ENCODE measurements at places on chromosomes 16 and 17. TPM values are rescaled to one million over a fixed set of nuclear protein-coding genes. Genes with fewer than 3 reads are reported as not detected.

HASPIN gene
- 2.2 TPM for total RNA-seq

WNK4 gene
- total RNA-seq, result 0.96 TPM

MYH1 gene
- total RNA-seq, result not detected

SLC2A4 gene
- total RNA-seq, result 0.24 TPM

ZP2 gene
- total RNA-seq, result not detected

RMI2 gene
- 5.3 TPM for total RNA-seq

CIITA gene
- total RNA-seq, result 0.24 TPM

ETV4 gene
- total RNA-seq, result 5.1 TPM

CPSF4L gene
- total RNA-seq, result not detected

SDR42E1 gene
- total RNA-seq, result 31.8 TPM

TNRC6A gene
- 10.4 TPM for total RNA-seq

HEATR9 gene
- not detected for total RNA-seq

ATXN7L3 gene
- 46.9 TPM for total RNA-seq

CRHR1 gene
- not detected for total RNA-seq

SLC12A3 gene
- 0.96 TPM for total RNA-seq

SLC38A7 gene
- total RNA-seq, result 22.4 TPM

SPATA22 gene
- total RNA-seq, result not detected

OR1F1 gene
- not detected for total RNA-seq

KNOP1 gene
- 9.4 TPM for total RNA-seq

TEKT5 gene
- 0.48 TPM for total RNA-seq

GFAP gene
- not detected for total RNA-seq

MT3 gene
- not detected for total RNA-seq

MT1A gene
- total RNA-seq, result not detected

NKD1 gene
- under 0.01 TPM for total RNA-seq

KCNJ2 gene
- total RNA-seq, result 1.3 TPM

TEX19 gene
- total RNA-seq, result not detected

NPLOC4 gene
- 44.3 TPM for total RNA-seq

RNF157 gene
- not detected for total RNA-seq

GFER gene
- 8.9 TPM for total RNA-seq

ARRB2 gene
- 5.3 TPM for total RNA-seq

ZNF629 gene
- 6.6 TPM for total RNA-seq

EVPL gene
- 28.2 TPM for total RNA-seq

FOXN1 gene
- 0.21 TPM for total RNA-seq

DLX4 gene
- not detected for total RNA-seq

TBC1D3 gene
- total RNA-seq, result not detected

ZNF764 gene
- total RNA-seq, result 3.6 TPM

TP53TG3 gene
- 0.48 TPM for total RNA-seq

TRPV2 gene
- not detected for total RNA-seq

WNT9B gene
- not detected for total RNA-seq

RAB37 gene
- total RNA-seq, result 0.48 TPM

CDH15 gene
- total RNA-seq, result not detected

GP2 gene
- total RNA-seq, result not detected

NPIPA2 gene
- total RNA-seq, result 0.48 TPM

OR3A3 gene
- total RNA-seq, result not detected

CEP295NL gene
- total RNA-seq, result 0.24 TPM

HBA2 gene
- not detected for total RNA-seq

GPRC5B gene
- 1.2 TPM for total RNA-seq

CACNG5 gene
- total RNA-seq, result not detected

DNAH17 gene
- under 0.01 TPM for total RNA-seq

PRR35 gene
- total RNA-seq, result not detected

SLC5A11 gene
- not detected for total RNA-seq

ADGRG3 gene
- under 0.01 TPM for total RNA-seq

FUS gene
- total RNA-seq, result 19.6 TPM

TRPV3 gene
- total RNA-seq, result 0.21 TPM
